Fibroblast of lung (primary cell): ENCODE measurements at places on chromosomes 6 and 20.

DNA sequence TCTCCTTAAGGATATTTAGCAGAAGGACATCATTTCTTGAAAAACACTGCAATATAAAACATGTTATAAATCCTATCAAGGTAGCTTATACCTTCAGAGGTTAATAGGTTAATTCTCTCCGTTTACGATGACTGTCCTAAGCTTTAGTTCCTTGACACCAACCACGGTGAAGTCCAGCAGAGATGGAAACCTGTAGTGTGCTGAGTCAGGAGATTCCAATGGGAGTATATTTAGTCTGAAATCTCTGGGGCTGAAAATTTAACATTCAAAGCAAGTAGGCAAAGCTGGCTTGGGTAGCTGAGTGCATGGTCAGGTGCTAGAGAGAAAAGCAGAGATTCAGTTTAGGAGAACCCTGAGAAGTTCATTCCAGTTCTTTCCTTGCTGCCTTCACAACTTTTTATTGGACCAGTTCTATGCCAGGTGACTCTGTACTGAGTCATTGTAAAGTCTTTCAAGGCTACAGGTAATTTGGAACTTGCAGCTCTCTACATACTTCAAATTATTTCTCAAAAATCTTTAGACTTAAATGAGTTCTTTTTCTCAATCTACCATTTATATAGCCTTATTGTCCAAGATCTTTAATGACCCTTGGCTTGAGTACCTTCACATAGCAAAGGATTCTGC is 1009.4 kb upstream of the FLRT3 start:
- DNase-seq = no peak

DNA sequence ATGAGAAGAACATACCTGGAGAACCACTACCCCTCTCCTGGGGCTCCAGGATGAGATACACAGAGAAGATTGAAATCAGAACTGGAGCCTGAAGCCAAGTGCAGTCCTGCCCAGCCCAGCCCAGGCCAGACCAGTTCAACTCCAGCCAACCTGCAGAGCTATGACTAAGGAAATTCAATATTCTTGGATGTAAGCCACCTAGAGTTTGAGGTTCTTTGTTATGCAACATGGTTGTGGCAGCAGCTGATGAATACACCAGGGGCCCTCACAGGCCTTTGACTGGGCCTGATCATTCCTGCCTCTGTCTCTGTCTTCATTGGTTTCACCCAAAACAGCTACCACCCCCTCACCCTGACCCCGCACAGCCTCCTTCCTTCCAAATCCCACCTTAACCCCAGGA is 167.8 kb downstream of the LRFN2 start:
- DNase-seq = no peak

GRCh38 chr20:35463455-35464300 is 8.3 kb downstream of the CEP250 start:
- peak; percentile 82 for DNase-seq

DNA sequence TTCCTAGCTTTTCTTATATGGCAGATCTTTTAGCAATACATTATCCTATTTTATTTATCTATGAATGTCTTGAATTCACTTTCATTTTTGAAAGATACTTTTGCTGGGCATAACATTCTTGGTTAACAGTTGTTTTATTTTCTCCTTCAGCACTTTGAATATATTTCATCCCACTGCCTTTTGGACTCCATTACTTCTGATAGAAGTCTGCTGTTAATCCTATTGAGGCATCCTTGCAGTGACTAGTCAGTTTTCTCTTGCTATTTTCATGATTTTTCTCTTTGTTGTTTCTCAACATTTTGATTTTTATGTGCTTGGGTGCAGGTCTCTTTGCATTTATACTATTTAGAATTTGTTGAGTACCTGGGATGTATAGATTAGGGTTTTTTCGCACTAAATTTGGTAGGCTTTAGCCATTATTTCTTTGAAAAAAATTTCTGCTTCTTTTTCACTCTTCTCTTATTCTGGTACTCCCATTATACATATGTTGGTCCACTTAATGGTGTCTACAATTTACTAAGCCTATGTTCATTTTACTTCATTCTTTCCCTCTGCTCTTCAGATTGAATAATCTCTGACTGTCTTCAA is 53.2 kb downstream of the PHACTR3 start:
- no peak for DNase-seq

- DNase-seq = no peak
These were observed 14.5 kb upstream of the RGS17 start for GRCh38 chr6:153145591-153145990.
